ENCODE measurements at places on chromosomes 12 and 14.

- DNase-seq: no peak
Observed at GRCh38 chr12:108675792-108676191, 42.1 kb upstream of the SELPLG start.

DNA sequence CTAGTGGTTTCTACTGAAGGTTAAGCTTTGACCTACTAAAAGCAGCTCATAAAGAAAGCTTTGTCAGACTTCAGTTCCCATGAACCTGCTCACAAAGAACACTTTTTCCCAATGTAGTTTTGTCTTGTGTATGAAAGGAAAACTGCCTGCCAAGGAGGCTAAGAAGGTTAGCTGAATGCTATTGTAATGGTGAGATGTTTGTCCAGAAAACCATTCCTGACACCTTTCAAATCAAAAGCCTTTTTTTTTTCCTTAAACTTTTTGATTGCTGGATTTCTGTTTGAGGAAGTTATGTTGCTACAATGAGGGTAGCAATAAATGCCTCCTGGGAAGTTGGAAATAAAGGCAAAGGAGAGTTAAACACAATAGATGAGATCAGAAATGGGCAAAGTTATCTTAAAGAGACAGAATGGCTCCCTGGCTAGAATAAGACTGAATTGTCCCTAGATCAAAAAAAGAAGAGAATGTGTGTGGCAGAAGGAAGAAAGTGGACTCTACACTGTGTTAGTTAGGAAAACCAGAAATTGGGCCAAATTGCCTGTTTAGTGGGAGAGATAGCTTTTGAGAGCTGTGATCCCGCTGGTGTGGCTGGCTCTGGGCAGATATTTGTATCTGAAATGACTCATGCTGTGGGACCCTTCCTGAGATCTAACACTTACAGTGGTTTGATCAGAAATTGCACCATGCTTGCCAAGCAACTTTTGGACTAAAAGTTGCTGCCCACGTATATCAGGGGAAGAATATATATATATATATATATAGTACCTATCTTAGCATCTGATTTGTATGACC is 27.5 kb downstream of the TECPR2 start:
- DNase-seq: no peak

DNA sequence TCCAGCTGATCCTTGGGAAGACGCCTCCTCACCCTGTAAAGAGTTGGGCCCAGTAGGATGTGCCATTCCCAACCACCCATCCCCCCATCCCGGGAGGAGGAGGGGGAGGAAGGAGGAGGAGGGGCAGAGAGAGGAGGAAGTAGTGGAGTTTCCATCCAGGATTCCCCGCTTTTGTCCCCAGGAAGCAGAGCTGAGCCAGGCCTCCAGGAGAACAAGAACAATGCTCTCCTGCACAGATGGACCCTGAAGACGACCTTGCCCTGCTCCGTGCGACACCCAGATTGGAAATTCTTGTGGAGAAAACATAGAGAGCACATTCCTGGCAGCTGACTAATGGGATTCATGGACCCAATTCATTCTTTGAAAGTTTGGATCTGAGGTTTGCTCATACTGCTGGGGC is 132.3 kb upstream of the CRY1 start:
- DNase-seq: no peak

DNA sequence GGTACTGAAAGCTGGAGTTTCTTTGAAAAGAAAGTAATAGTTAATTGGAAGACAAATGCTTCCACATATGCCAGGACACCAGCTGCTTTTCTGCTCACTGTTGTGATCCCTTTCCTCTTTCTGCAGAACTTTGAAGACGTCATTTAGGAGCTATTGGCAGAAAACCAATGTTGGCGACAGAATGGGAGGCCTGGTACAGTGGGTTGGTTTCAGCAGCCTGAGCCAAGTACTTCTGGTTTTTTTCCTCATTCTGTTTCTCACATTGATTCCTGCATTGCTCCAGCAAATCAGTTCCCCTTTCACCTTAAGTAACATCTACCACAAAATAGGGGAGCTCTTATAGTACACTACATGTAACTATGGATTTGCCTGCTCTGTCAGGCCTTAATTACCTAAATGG is 96.9 kb downstream of the FIGNL2 start:
- no peak for DNase-seq

GRCh38 chr14:36367985-36368774 is 47.7 kb upstream of the MBIP start:
- no peak for DNase-seq

- DNase-seq: no peak
Observed at GRCh38 chr12:69719336-69720316, 19.0 kb upstream of the RAB3IP start.

GRCh38 chr12:12008931-12009611 is 61.7 kb upstream of the BCL2L14 start:
- DNase-seq: no peak

- DNase-seq: no peak
Observed at GRCh38 chr12:22051114-22051698, 5.2 kb downstream of the CMAS start.

DNA sequence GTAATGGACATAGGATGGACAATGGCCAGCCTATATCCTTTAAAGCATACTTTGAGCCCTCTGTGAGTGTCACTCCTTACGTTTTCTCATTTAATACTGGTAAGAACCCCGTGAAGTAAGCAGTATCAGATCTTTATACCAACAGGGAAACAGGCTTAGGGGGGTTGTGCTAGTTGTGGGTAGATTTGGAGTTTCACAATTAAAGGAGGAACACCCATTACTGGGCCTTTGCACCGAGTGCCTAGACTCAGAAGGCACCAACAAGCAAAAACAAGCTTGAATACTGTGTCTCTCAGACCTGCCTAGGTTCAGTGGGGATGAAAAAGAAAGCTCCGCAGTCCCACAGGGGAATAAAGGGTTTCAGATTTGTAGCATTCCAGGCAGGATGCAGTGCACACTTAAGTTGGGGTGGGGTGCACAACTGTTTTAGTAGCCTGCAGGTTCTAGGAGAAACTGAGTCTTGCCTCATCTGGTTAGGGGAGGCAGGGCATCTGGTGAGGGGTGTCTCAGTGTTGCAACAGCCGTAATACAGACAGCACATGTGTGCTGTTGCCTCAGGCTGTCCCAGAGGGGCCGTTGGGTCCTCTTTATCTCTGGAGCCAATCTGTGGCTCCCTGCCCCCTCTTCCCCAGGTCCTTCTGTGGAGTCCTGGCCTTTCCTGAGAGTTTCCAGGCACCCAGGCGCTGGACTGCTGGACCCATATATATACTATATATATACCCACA is 51.2 kb downstream of the IRAK3 start:
- DNase-seq: no peak

DNA sequence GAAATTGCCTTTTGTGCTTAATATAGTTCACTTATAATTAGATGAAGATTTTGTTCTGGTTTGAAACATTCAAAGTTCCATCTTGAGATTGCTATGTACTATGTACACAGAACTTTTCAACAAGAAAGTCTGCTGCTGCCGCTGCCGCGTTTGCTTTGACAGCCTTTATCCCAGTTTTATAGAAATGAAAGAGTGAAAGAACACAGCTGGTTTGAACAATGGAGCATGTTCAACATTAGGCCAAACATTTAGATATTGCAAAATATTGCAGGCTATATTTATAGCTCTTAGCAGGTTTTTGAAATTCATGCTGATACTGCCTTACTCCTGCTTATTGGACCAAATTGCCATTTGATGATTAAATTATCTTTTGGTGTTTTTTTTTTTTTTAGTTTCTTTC is 299.8 kb upstream of the PRKD1 start:
- DNase-seq: peak; percentile 21

GRCh38 chr14:85415015-85415712 is 114.8 kb upstream of the FLRT2 start:
- peak; percentile 63 for DNase-seq

- no peak for DNase-seq
Observed at GRCh38 chr14:71764701-71765382, 167.4 kb upstream of the RGS6 start.

GRCh38 chr14:64704143-64704742 is at the start of gene PLEKHG3:
Gene PLEKHG3, plus strand, starts transcription at chr14:64704424. Its CDS starts 23,208 bp downstream, at chr14:64727632.
- peak; percentile 26 for DNase-seq

GRCh38 chr12:25796523-25797000 is 161.9 kb upstream of the RASSF8 start:
- no peak for DNase-seq

DNA sequence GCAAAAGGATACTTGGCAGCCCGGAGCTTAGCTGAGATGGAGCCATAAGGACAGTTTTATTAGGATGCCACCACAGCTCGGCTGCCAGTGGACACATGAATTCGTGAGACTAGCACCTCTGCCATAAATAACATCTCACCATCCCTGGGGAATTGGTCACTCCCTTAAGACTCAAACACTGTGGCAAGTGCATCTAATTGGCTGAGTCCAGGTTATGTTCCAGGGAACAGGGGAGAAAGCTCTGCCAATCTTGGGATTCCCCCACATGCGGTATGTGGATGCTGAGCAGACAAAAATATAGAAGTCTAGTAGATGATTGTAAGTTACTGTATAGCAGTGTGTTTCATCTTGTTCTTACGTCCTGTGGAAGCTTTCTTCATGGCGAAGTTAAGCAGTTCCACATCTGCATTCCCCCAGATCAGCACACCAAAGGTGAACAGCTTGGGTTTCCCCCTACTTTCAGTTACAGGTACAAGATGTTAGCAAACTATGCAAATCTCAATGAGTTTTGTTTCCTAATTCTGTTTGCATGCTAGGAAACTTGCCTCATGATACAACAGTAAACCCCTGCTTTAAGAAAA is 131.1 kb downstream of the ETV6 start:
- no peak for DNase-seq

DNA sequence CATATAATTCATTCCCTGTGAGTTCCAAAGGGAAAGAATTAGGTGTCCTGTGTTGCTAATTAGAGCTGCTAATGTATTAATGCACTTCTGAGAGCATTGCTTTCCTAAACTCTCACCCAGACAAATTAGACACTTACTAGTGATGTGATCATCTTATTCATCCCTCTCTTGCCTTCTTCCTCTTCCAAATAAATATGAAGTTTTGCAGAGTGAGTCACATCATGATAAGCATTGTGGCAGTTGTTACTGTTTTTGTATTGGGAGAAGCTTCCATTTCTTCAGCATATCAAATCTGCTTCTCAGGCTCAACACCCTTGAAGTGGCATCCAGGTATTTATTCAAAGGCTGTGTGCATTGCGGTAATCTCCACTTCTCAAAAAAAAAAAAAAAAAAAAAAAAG is 37.3 kb upstream of the E2F7 start:
- DNase-seq: no peak

GRCh38 chr12:92735131-92735721 is 32.4 kb downstream of the PLEKHG7 start:
- peak; percentile 54 for DNase-seq

- no peak for DNase-seq
Observed at GRCh38 chr14:67447033-67447381, 35.0 kb upstream of the PLEK2 start.

- DNase-seq: no peak
Observed at GRCh38 chr12:68831272-68831671, 23.3 kb downstream of the MDM2 start.

- no peak for DNase-seq
Observed at GRCh38 chr14:100838493-100839314, 12.8 kb downstream of the MEG3 start.

GRCh38 chr14:88044776-88045446 is 40.0 kb downstream of the GPR65 start:
- DNase-seq: no peak

- DNase-seq: no peak
Observed at GRCh38 chr12:642633-643474, 20.4 kb downstream of the NINJ2 start.

GRCh38 chr12:20415641-20416040 is 47.3 kb downstream of the PDE3A start:
- no peak for DNase-seq

DNA sequence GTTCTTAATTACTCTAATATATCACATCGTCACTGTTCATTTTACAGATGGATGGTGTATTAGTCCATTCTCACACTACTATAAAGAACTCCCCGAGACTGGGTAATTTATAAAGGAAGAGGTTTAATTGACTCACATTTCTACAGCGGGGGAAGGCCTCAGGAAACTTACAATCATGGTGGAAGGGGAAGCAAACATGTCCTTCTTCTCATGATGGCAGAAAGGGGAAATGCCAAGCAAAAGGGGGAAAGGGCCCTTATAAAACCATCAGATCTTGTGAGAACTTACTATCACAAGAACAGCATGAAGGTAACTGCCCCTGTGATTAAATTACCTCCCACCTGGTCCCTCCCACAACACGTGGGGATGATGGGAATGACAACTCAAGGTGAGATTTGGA is 6.5 kb downstream of the TMBIM4 start:
- no peak for DNase-seq

DNA sequence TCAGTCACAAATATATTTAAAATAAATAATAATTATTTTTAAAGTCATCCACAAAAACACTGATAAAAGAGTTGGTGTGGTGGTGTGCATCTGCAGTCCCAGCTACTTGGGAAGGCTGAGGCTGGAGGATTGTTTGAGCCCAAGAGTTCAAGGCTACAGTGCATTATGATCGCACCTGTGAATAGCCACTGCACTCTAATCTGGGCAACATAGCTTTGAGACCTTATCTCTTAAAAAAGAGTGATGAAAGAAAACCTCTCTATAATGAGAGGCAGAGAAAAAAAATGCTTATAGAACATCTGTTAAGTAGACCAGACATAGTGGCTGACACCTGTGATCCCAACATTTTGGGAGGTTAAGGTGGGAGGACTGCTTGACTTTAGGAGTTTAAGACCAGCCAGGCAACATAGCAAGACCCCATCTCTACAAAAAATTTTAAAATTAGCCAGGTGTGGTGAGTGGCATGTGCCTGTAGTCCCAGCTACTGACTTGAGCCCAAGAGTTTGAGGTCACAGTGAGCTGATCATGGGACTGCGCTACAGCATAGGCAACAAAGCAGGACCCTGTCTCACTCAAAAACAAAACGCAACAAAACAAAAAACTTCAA is 50.5 kb downstream of the RALGAPA1 start:
- no peak for DNase-seq

DNA sequence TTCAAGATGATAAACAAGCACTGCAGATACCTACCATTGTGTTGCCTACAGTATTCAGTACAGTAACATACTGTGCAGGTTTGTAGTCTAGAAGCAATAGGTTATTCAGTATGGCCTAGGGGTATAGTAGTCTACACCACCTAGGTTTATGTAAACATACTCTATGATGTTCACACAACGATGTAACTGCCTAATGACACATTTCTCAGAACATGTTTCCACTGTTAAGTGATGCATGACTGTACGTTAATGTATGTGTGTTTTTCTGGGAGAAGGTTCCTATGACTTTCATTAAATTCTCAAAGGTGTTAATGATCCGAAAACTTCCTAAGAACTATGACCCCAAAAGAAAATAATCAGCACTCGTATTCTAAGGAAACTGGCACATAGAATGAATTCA is 20.9 kb upstream of the CALM1 start:
- no peak for DNase-seq

DNA sequence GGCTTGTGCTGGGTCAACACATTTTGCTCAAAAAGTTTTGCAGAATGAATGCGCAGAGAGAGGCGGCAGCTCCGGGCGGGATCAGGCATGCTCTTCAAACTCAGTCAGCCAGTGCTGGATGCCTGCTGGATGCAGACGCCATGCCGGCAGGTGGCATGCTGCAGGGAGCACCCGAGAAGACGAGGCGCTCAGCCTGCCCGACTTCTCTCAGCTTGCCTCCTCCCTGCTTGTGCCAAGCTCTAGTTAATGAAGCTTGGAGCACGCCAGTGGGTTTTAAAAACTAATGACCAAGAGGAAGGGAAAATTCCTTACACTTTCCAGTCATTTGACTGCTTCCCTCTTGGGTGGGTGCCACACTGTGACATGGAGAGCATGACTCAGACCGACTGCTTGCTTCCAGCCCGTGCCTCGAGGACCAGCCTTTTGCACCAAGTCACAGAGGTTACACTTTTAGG is 39.8 kb downstream of the SLC24A4 start:
- no peak for DNase-seq

All from AG04450 (cell line).